ENCODE measurements at places on chromosomes 13 and 19. TPM values are rescaled to one million over a fixed set of nuclear protein-coding genes. Genes with fewer than 3 reads are reported as not detected.

Gene LILRA1
- total RNA-seq: not detected

Gene CGB8
- total RNA-seq: not detected

GRCh38 chr19:14114854-14115253, 2.7 kb downstream of the PRKACA start:
- no peak overlapping the region for H3K27ac ChIP-seq
- no peak overlapping the region for H3K4me3 ChIP-seq
- H3K4me1 ChIP-seq: peaks cover 43% of the 10 kb centered on the region
- H3K36me3 ChIP-seq: no peaks in the 10 kb centered on the region

GRCh38 chr13:74883834-74884233, 598.1 kb downstream of the TBC1D4 start:
- DNase-seq: no peak
- H3K36me3 ChIP-seq: peaks cover 2% of the 10 kb centered on the region
- H3K27me3 ChIP-seq: peaks cover 5% of the 10 kb centered on the region
- H3K4me3 ChIP-seq: no peak overlapping the region
- no peak overlapping the region for H3K27ac ChIP-seq

GRCh38 chr19:2488405-2488941, 12.5 kb downstream of the GADD45B start:
- H3K27me3 ChIP-seq: peaks cover 54% of the 10 kb centered on the region
- no peak for DNase-seq
- no peak overlapping the region for H3K27ac ChIP-seq

DNA sequence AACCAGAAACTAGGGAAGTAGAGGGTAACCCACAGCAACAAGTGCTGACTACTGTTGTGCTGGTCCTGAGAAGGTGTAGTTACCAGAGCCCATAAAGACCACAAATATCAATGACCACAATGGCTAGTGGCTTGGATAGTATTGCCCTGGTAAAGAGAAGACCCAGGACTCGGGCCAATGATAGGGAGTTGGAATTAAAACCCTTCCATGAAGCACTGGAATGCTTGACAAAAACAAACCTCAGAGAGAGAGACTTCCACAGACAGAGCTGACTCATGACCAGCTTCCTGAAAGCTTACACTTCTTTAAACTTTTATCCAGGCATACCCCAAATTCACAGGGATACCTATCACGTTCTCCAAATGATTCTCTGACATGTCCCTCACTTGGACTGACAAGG, 60.5 kb downstream of the WDR87 start:
- no peak overlapping the region for H3K27ac ChIP-seq
- H3K4me3 ChIP-seq: no peak overlapping the region
- H3K36me3 ChIP-seq: no peaks in the 10 kb centered on the region
- no peak for DNase-seq
- peaks cover 11% of the 10 kb centered on the region for H3K27me3 ChIP-seq

DNA sequence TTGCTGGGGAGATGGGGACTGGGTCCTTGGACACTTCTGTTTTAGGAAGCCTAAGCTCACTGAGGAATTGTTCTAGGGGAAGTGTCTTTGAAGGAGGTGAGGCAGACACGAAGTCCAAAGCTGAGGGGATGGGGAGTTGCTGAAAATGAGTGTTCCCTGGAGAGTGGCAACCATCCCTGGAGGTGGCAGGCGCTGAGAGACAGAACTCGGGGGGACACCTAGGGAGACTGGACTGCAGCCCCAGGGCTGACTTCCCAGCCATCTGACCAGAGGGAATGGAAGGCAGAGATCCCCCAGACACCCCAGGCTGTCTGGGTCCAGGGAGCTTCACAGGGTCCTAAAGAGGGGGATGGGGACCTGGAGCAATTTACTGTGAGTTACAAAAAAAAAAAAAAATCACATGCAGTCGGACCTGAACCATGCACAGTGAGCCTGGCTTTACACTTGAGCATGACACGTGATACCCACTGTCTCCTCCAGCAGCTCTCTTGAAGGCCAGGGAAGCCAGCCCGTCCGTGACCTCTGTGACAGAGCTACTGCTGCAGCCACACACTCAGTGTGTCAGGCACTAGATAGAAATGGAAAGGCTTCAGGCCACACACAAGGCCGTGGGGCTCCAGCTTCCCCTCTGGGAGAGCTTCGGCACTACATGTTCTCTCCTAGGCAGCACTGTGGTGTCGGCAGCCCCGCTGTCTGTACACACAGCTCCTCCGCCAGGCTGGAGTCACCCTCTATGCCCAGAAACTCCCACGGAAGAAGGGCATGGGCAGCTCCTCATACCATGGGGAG, 77.1 kb upstream of the KCTD15 start:
- H3K27ac ChIP-seq: no peak overlapping the region
- H3K4me1 ChIP-seq: no peaks in the 10 kb centered on the region
- no peak for DNase-seq
- no peaks in the 10 kb centered on the region for H3K36me3 ChIP-seq
- H3K27me3 ChIP-seq: peaks cover 11% of the 10 kb centered on the region

- H3K27me3 ChIP-seq: peaks cover 57% of the 10 kb centered on the region
- peaks cover 13% of the 10 kb centered on the region for H3K4me1 ChIP-seq
- no peaks in the 10 kb centered on the region for H3K36me3 ChIP-seq
- H3K27ac ChIP-seq: no peak overlapping the region
- DNase-seq: no peak
Observed at GRCh38 chr19:55352040-55352439, 2.5 kb downstream of the COX6B2 start.

- H3K36me3 ChIP-seq: no peaks in the 10 kb centered on the region
- H3K27ac ChIP-seq: no peak overlapping the region
- H3K4me3 ChIP-seq: no peak overlapping the region
Observed at GRCh38 chr13:59689057-59689456, 474.7 kb downstream of the DIAPH3 start.

- DNase-seq: no peak
- no peaks in the 10 kb centered on the region for H3K4me1 ChIP-seq
- no peaks in the 10 kb centered on the region for H3K27me3 ChIP-seq
- no peak overlapping the region for H3K27ac ChIP-seq
Observed at GRCh38 chr13:73158851-73159250, 100.0 kb downstream of the KLF5 start.

DNA sequence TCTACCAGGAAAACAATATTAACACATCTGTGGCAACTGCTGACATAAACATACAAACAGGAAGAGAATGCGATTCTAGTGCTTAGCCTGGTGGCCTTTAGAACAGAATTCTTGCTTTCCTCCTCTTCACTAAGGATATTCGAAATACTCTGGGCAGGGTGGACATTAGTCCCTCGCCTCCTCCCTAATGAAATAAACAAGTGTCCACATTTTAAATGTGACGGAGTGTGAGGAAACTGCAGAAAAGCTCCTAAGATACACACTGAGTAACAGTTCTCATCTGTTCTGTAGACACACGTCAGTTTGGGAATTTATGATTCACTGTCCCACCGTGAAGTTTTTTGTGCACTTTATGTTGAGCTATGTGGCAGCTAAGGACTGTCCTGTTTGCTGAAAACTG, 639 bp downstream of the STARD13 start:
- H3K4me3 ChIP-seq: peak overlapping the region; percentile 83
- H3K4me1 ChIP-seq: peaks cover 16% of the 10 kb centered on the region
- DNase-seq: no peak
- peaks cover 62% of the 10 kb centered on the region for H3K27me3 ChIP-seq
- H3K36me3 ChIP-seq: no peaks in the 10 kb centered on the region
- H3K27ac ChIP-seq: no peak overlapping the region

DNA sequence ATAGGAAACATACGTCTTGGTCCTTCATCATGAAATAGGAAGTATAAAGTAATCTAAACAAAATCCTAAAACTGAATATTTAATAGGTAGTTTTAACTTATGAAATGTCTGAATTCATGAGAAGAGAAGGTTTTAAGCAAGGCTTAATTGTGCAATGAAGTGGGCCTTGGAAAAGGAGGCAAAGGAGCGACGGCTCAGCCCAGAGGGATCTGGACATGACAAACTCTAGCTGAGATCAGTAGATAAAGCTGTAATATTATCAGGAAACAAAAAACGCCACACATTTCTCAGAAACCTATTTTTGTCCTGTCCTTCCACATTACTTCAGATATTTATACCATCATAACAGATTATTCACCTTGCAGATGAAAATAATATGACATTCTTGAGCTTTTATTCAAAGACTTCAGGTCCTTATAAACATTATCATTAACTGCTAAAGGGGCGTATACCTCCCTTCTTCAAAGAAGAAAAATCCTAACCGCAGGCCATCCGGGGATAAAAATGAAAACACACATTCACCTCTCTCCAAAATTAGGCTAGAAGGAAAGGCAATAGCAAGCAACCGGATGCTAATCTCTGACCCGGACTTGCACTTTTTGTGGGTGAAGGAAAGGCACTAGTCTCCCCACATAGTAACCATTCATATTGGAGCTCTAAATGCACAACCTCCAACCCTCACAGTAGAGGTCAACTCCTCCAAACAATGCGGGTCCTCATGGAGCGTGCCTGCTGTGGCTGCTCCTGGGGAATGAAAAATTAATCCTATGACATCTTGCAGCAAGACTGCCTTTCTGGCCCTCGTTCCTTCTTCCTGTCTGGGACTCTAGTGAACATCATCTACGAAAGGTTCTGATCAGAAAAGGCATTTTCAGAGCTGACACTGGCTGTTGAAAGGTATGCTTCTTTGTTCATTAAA, 108.8 kb downstream of the TBC1D4 start:
- no peak overlapping the region for H3K27ac ChIP-seq
- H3K36me3 ChIP-seq: no peaks in the 10 kb centered on the region
- no peak overlapping the region for H3K4me3 ChIP-seq
- H3K4me1 ChIP-seq: peaks cover under 1% of the 10 kb centered on the region
- DNase-seq: no peak
- peaks cover 6% of the 10 kb centered on the region for H3K27me3 ChIP-seq

Measured in activated naive CD8-positive, alpha-beta T cell treated with anti-CD3 and anti-CD28 coated beads for 36 hours (primary cell).